ENCODE measurements at places on chromosomes 16 and 17.

DNA sequence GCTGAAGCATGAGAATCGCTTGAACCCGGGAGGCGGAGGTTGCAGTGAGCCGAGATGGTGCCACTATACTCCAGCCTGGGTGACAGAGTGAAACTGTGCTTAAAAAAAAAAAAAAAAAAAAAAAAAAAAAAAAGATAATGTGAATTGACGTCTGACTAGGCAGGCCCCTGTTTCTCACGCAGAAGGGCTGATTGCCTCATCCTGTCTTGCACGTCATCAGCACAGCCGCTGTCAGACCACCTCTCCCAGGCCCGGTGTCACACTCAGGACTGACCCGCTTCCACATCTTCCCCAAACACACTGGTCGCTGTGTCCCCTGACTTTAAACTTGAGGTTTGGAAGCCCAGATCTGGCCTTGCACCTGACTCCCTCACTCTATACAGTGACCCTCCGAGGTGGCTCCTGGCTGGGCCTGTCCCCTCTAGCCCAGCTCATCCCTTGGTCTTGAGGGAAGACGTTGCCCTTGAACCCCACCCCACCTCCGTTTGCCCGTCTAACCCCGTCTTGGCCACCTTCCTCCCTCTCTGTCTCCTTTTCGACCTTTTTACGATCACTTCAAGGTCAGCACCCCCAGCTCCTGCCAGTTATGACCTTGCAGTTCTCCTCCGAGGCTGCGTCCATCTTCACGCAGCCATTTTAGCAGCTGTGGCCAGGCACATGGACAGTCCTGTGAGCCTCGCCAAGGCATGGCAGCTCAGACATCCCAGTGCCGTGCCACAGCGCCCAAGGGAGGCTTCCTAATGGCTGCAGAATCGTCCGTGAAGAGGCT lies 149.9 kb upstream of the PLCG2 start:
- no peak for DNase-seq

- DNase-seq = no peak
Observed at GRCh38 chr17:76531486-76532038, 5.9 kb downstream of the CYGB start.

DNA sequence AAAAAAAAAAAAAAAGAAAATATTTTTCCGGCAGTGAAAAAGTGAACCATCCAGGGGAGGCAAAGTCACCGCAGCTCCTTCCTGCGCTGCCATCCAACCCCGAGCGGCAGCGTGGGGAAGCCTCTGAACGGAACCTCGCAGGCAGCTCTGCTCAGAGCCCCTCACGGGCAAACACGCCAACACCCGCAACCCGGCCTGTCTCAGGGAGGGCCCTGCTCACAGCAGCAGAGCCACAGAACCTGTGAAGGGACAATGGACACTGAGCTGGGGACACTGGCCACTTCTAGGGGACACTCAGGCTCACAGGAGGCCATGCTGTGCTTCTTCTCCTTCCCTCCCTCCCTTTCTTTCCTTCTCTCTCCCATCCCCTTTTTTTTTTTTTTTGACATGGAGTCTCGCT lies 21.4 kb upstream of the APRT start:
- DNase-seq = no peak

DNA sequence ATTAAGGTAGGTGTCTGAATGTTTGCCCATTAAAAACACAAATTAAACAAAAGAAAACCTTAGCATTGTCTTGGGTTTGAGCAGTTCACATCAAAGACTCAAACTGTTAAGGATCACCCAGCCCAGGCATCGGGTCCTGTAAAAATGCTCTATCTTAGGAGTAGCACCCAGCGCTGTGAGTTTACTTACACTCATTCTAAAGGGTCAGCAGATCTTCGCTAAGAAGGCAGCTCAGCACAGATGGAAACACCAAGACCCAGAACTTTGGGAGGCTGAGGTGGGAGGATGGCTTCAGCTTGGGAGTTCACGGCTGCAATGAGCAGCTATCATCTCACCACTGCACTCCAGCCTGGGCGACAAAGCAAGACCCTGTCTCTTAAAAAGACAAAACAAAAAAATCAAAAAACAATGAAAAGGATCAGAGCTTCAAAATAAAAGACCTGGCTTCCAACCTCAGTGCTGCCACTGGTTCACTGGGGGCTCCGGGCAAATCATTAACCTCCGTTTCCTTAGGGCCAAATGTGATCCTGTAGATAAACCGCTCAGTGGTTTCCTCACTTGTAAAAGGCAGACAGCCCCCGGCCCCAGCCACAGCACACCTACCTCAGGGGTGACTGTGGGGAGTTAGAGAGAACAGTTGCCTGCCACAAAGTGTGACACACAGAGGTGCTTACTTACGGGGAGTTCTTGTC lies 11.1 kb downstream of the COG1 start:
- no peak for DNase-seq

GRCh38 chr16:83338941-83339340 lies 468.8 kb upstream of the HSBP1 start:
- DNase-seq = no peak

GRCh38 chr16:57470711-57471110 lies 8.2 kb downstream of the POLR2C start:
- no peak for DNase-seq

DNA sequence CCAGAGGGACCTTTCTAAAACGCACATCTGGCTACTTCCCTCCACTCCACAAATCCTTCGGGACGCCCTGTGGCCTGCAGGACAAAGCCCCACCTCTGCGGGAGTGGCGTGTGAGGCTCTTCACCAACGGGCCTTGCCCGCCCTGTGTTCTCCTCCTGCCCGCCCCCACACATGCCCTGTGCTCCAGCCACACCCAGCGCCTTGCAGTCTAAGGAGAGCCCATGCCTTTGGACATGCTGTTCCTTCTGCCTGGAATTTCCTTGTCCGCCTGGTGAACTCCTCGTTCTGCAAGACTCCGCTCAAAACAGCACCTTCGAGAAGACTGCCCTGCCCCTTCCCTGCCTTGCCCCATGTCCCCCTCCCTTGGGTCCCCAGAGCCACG lies 7.4 kb downstream of the ELOB start:
- DNase-seq = no peak

- peak; percentile 33 for DNase-seq
Observed at GRCh38 chr17:27947005-27947406, 53.8 kb upstream of the LYRM9 start.

DNA sequence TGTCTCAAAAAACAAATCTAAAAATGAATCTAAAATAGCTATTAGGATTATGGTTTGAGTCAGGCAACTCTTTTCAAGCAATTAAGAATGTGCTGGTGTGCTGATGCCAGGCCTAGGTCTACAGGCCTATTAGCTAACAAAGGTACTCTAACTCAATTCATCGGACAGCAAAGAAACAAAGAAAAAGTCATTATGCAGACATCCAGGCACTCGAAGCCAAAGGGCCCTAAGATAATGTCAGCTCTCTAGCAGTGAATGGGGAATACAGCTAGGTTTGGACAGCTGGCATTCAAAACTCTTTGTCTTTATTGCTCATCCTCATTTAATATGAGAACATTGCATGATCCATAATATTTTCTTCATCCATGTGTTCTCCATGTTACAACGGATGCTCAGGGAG lies 108.5 kb downstream of the TMEM114 start:
- no peak for DNase-seq

- DNase-seq = peak; percentile 69
Observed at GRCh38 chr16:23734176-23734893, 20.5 kb upstream of the CHP2 start.

DNA sequence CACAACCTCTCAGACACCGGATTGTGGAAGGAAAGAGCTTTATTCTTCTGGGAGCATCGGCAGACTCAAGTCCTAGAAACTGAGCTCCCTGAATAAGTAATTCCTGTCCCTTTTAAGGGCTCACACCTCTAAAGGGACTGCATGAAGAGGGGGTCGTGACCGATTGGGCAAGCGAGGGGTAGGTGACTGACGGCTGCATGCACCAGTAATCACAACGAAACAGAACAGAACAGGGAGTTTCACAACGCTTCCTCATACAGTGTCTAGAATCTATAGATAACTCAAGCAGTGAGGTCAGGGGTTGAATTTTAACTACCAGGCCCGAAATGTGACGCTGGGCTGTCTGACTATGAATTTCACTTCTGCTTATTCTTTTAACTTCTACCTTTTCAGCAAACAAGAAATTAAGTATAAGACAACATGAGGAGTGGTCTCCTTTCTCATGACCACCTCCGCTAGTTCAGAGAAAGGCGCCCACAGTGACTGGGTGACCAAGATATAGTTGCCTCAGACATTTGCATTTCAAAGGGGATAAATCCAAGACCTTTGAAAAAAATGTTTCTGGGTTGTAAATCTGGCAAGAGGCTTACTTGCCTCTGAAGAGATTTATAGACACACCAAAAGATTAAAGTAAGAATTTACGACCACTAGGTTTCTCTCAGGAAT lies 88.4 kb upstream of the ATF7IP2 start:
- no peak for DNase-seq

DNA sequence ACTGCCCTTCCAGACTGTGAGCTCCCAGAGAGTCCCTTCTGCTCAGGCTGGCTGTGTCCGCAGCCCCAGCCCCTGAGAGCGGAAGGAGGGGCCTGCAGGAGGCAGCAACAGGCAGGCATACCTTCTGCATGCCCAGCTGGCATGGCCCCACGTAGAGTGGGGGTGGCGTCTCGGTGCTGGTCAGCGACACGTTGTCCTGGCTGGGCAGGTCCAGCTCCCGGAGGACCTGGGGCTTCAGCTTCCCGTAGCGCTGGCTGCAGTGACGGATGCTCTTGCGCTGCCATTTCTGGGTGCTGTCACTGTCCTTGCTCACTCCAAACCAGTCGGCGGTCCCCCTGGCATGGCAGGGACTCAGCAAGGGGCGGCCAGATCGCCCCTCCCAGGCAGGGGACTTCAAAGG lies 9.0 kb downstream of the RHBDF1 start:
- no peak for DNase-seq

- DNase-seq = peak; percentile 88
Observed at GRCh38 chr17:60641810-60642220, 35.8 kb upstream of the BCAS3 start.
